Activated CD8-positive, alpha-beta memory T cell treated with anti-CD3 and anti-CD28 coated beads, Interleukin-2, amount 10 ng/mL, durations not matched to agents 7 days and 5 days (primary cell): ENCODE measurements at places on chromosomes 7 and 10.
A peak's percentile ranks its signal among the peaks of the same experiment; 100 is the strongest.

DNA sequence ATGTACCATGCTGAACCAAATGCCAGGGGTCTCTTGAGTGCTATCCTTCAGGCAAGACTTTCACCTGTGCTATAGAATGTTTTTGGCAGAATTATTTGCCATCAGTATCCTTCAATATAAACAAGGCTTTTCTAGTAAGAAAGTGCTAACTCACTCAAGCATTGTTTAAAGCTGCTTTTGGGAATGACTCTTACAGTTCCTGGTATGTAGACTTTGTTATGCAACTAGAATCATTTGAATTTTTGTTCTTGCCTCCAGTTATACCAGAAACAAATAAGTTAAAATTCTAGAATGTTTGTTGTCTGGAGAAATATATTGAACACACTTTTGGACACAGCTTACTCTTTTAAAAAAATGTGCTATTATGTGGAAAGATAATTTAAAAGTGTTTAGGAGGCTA, 39.5 kb upstream of the RTKN2 start:
- H3K27ac ChIP-seq, result no peak overlapping the region
- no peaks in the 10 kb centered on the region for H3K4me1 ChIP-seq
- H3K27me3 ChIP-seq, result peaks cover 6% of the 10 kb centered on the region
- no peak for DNase-seq
- H3K4me3 ChIP-seq, result no peak overlapping the region
- H3K36me3 ChIP-seq, result no peaks in the 10 kb centered on the region

DNA sequence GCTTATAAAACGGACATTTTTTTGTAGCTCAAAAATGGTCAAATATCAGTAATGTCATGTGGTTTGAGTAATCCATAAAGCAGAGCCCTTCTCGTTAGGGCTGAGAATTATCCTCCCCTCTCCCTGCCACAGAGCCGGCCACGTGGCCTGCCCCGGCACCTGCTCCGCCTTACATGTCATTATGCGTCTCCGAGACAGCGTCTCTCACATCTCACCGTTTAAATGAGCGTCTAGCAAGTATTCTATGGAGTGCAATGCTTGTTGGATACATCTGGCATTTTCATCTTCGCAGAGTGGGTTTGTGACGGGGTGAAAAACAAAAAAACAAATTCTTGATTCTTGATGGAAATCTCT, 86.1 kb downstream of the CUX1 start:
- no peak overlapping the region for H3K27ac ChIP-seq
- no peaks in the 10 kb centered on the region for H3K36me3 ChIP-seq
- H3K4me1 ChIP-seq, result peaks cover 1% of the 10 kb centered on the region

DNA sequence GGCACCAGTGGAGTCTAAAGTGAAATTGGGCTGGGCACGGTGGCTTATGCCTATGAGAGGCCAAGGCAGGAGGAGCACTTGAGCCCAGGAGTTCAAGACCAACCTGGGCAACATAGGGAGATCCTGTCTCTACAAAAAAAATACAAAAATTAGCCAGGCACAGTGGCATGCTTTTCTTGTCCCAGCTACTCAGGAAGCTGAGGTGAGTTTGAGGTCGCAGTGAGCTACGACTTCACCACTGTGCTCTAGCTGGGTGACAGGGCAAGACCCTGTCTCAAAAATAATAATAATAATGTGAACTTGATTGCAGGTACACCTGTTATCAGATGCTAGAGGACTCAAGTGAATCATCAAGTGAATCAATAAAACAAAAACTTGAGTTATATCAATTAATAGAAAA, 108.0 kb downstream of the BTAF1 start:
- DNase-seq, result peak; percentile 48
- no peak overlapping the region for H3K27ac ChIP-seq
- no peaks in the 10 kb centered on the region for H3K27me3 ChIP-seq
- peaks cover 57% of the 10 kb centered on the region for H3K36me3 ChIP-seq
- peaks cover 12% of the 10 kb centered on the region for H3K4me1 ChIP-seq

DNA sequence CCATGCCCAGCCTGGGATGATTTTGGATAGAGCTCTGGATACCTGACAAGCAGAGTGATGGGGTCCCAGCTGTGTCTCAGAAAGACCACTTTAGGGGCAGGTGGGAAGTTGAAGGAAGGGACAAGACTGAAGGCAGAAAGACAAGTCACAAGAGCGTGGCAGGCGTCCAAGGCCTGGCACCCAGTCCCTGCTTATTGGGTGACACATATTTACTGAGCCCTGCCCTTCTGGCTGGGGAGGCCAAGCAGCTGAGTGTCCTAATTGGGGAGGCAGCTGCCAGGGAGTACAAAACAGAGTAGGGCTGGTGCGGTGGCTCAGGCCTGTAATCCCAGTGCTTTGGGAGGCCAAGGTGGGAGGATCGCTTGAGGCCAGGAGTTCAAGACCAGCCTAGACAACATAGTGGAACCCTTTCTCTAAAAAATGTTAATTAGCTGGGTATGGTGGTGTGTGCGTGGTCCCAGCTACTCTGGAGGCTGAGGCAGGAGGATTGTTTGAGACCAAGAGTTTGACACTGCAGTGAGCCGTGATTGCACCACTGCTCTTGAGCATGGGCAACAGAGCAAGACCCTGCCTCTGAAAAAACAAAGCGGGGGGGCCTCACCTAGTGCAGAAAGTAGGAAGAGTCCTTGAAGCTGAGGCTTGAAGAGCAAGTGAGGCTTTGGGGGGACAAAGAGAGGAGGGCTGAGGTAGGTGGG, 53.0 kb upstream of the GTF2I start:
- H3K4me3 ChIP-seq, result no peak overlapping the region
- H3K27ac ChIP-seq, result no peak overlapping the region
- no peaks in the 10 kb centered on the region for H3K36me3 ChIP-seq
- peaks cover 7% of the 10 kb centered on the region for H3K4me1 ChIP-seq
- DNase-seq, result no peak

DNA sequence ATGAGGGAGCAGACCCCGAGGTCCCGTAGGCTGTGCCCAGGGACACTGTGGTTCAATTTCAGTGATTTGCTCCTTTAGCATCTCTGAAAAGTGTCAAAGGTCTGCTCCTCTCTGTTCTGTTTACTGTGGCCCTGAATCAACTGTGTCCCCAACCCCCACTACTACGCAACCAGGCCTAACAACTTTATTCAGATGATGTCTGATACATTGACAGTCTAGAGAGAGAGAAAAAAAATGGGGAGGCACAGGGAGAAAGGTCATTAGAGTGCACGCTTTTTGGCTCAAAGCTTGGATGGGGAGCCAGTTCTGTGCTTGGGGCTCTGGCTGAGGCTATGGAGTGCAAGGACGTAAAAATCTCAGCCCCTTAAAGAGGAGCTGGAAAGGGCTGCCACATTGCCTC, 77.9 kb downstream of the FAM107B start:
- H3K4me3 ChIP-seq, result no peak overlapping the region
- peaks cover 11% of the 10 kb centered on the region for H3K4me1 ChIP-seq
- H3K36me3 ChIP-seq, result no peaks in the 10 kb centered on the region
- no peak for DNase-seq

DNA sequence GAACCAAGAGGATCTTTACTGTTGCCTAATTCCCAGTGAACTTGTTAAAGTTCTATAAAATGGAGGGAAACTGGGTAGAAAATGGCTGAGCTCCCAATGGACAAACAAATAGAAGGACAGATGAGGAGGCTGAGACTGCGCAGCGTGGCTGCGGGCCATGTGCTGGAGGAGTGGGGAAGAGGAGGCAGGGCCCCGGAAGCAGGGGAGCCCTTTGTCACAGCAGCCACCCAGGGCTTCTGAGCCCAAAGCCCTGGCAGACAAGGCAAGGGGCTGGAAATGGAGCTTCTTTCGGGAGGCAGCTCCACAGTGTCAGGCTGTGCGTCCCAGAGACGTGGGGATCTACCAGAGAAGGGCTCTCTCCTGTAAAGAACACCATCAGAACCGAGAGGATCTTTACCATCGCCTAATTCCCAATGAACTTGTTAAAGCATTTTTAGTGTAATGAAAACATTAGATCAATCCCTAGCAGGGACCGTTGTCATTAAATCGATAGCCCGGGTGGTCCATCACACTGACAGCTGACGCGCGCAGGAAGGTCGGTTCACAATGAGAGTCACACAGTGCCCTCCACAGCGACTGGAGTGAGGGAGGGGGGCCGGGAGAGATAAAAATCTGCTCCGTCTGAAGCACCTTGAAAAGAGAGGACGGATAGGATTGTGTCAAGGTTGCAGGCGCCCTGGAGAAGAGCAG, 14.0 kb upstream of the CNPY1 start:
- H3K27ac ChIP-seq, result no peak overlapping the region
- H3K36me3 ChIP-seq, result no peaks in the 10 kb centered on the region
- H3K27me3 ChIP-seq, result peaks cover 2% of the 10 kb centered on the region
- no peak overlapping the region for H3K4me3 ChIP-seq

DNA sequence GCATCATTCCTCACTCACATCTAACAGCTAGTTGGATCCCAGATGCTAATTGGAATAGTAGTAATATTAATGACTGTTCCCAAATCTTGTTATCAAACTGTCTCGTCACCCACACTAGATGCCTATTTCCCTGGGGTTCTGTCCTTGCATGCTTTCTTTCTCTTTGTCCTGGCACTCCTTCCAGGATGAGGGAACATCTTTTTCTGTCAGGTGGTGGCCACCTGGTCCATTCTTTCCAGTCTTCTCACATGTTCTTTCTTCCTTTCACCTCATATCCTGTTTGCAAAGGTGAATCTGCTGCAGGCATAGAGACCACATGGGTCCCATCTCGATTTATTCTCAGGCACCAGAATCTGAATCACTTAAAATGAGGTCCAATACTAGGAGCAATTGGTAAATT, 126.0 kb downstream of the CHN2 start:
- no peak overlapping the region for H3K27ac ChIP-seq
- H3K4me3 ChIP-seq, result no peak overlapping the region
- peaks cover 3% of the 10 kb centered on the region for H3K27me3 ChIP-seq
- H3K4me1 ChIP-seq, result peaks cover 6% of the 10 kb centered on the region

DNA sequence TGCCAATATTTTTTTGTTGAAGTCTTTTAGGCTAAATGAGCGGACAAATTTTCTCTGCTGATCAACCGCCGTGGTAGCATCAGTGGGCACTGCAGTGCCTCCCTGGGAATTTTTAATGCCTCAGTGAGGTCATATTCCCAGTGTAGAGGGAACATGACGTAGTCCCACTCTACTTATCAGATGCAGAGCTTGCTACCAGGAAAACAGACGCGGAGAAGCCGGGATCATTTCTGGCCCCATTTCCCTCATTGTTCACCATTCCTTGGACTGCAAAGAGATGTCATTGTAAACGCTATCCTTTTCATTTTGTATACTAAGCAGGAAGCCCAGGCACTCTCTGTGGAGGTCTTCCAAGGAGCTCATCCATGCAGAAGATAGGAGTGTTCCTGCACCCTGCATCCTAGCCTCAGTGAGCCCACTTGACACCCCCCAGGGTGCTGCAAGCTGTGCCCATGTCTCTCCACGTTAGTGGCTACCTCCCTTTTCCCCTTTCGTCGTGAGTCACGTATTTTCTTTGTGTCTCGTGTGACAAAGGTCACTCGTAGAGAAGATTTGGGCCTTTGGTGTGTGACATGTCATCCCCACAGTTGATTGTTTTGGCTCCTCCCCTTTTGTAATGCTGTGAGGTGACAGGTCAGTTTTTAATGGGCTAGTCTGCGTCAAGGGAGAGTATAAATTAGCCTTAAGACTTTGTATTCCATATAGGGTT, 145.5 kb downstream of the TCF7L2 start:
- DNase-seq, result no peak
- peaks cover 4% of the 10 kb centered on the region for H3K27me3 ChIP-seq
- H3K36me3 ChIP-seq, result peaks cover 3% of the 10 kb centered on the region
- no peak overlapping the region for H3K4me3 ChIP-seq

DNA sequence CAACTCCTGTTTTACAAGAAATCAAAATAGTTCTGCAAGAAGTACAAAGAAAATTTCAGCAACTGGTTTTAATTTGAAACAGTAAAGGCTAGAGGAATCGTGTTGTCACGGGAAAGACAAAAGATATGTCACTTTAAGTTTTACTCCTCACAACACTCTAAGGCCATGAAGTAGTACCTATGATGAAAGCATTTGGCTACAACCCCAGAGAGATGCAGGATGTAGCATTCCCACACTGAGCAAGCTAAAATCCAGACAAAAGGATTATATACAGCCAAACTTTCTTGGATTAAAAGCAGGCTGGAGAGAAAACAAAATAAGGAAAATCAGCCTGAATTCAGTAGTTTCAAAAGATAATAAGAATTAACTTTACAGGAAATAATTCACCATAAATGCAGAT, 245.5 kb upstream of the STEAP1 start:
- no peak overlapping the region for H3K4me3 ChIP-seq
- no peak for DNase-seq
- no peaks in the 10 kb centered on the region for H3K4me1 ChIP-seq

DNA sequence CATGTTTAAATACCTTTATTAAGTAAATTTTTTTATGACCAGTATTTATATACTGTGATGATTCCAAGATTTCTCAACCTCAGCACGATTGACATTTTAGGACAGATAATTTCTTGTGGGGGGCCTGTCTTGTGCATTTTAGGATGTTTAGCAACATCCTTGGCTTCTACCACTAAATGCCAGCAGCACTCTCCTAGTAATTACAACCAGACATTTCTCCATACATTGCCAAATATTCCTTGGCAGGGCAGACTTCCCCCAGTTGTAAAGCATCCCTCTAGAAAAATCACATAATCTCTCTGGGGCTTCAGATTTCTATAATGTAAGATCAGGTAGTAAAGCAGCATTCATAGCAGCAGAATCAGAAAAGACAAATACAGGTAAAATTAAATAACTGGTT, 7.8 kb upstream of the LIPM start:
- H3K27ac ChIP-seq, result no peak overlapping the region
- H3K36me3 ChIP-seq, result no peaks in the 10 kb centered on the region
- H3K4me3 ChIP-seq, result no peak overlapping the region
- H3K4me1 ChIP-seq, result peaks cover 24% of the 10 kb centered on the region

GRCh38 chr7:131692131-131692960, 135.9 kb upstream of the PODXL start:
- H3K4me3 ChIP-seq, result no peak overlapping the region
- no peak overlapping the region for H3K27ac ChIP-seq
- DNase-seq, result peak; percentile 53
- peaks cover 3% of the 10 kb centered on the region for H3K4me1 ChIP-seq

DNA sequence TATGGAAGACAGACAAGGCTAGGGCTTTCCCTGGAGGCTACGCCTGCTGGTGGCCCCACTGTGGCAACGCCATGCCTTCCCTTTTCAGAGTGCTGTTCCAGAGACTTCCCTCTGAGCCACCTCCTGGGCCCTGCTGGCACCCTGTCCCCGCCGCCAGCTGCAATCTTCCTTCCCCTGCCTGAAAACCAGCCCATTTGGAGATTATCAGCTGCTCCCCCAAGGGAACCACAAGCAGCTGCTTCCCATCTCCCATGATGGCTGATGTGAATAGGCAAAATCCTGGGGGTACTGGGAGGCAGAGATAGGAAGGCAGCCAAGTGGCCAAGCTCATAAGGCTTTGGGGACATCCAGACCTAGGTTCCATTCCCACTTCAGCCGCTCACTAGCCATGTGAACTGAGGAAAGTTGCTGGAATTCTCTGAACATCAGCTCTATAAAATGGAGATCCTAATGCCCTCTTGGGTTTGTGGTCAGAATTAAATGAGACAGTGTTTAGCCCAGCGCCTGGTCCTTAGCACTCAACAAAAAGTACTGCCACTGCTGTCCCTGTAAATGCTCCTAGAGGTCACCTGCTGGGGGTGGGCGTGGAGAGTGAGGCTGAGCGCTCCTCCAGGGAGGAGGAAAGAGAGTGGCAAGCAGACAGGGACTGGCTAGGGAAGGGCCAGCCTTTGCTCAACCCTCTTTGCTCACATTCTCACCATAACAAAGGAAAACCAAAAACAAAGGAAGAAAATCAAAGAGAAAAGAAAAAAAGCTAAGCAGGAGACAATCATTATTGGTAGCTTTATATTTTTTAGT, 5.9 kb downstream of the TSPAN33 start:
- no peak for DNase-seq
- no peaks in the 10 kb centered on the region for H3K36me3 ChIP-seq
- H3K27me3 ChIP-seq, result peaks cover 12% of the 10 kb centered on the region
- H3K4me1 ChIP-seq, result peaks cover 7% of the 10 kb centered on the region
- H3K27ac ChIP-seq, result no peak overlapping the region
- no peak overlapping the region for H3K4me3 ChIP-seq
